Breast epithelium (tissue), 4 donors: ENCODE measurements at places on chromosomes 11 and 22. TPM values are rescaled to one million over a fixed set of nuclear protein-coding genes. Genes with fewer than 3 reads are reported as not detected.

Gene DDTL
- total RNA-seq, result not detected

Gene PNPLA5
- not detected for total RNA-seq

- no peak for DNase-seq
Measured at GRCh38 chr11:36436064-36436463, 74.0 kb downstream of the TRAF6 start.

- DNase-seq, result no peak
Measured at GRCh38 chr22:45455212-45455611, 41.7 kb downstream of the RIBC2 start.

- DNase-seq, result no peak
Measured at GRCh38 chr11:103085758-103086365, 6.1 kb downstream of the DCUN1D5 start.

Gene XBP1
- total RNA-seq, result 1,383 TPM

- DNase-seq, result no peak
Measured at GRCh38 chr11:36271794-36272407, 17.3 kb downstream of the COMMD9 start.

GRCh38 chr11:131833366-131833765 is 463.0 kb downstream of the NTM start:
- no peak for DNase-seq

Gene CNIH2
- not detected for total RNA-seq

Gene OR52N5
- not detected for total RNA-seq

DNA sequence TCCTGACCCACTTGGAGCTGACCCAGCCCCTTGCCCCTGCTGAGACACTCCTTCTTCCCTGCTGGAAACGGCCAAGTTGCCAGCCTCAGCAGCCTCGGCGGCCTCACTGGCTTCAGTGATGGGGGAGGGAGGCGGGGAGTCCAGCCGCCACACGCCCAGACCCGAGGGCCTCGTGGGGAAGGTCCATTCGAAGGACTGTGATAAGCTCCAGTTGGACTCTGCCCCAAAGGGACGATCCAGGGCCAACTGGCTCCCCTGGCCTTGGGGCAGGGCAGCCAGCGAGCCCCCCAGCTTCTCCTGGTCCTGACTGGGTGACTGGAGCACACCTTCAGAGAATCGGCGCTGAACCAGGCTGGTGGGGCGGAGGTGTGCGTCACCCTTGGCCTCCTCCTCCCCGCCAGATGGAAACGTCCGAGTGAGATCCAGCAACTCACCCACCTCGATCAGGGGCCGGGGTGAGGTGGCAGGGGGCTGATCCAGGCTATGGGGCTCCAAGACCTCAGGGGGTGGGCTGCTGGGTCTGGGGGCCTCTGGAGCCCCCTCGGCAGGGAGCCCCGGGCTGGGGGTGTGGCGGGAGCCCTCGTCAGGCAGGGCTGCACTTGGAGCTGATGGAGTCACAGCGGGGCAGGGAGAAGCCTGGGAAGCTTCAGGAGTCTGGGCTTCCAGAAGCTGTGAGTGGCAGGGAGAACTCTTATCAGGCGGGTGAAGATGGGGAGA is 11.5 kb downstream of the TNKS1BP1 start:
- no peak for DNase-seq

Gene SNX32
- total RNA-seq, result 0.48 TPM

Gene P2RY6
- total RNA-seq, result 3.4 TPM

Gene TAF1D
- total RNA-seq, result 91.5 TPM

Gene TH
- not detected for total RNA-seq

DNA sequence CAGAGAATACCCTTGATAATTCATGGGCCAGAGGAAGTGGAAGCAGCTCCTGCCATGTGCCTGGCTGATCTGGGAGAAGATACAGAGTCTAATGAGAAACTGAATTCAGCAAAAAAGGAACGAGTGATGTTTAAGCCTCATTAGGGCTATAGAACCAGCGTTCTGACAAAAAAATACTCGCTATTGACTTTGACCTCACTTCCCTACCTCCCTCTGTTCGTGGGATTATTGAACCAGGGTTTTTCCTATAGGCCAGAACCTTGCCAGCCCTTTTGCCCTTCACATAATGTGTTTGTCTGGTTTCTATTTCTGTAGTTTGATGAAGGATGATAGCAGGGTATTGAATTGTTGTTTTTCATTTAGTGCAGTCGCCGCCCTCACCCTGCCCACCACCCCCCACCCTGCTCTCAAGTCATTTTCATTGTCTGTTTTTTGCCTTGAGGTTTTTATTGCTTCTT is 7.6 kb upstream of the RBFOX2 start:
- DNase-seq, result no peak

GRCh38 chr22:50199251-50199721 is 1.5 kb upstream of the SELENOO start:
- DNase-seq, result no peak

GRCh38 chr11:13674799-13675509 is 6.5 kb downstream of the FAR1 start:
- no peak for DNase-seq
